ENCODE measurements at places on chromosomes 1 and 21. TPM values are rescaled to one million over a fixed set of nuclear protein-coding genes. Genes with fewer than 3 reads are reported as not detected.

NTNG1 gene
- 6.8 TPM for total RNA-seq

SEC16B gene
- 0.07 TPM for total RNA-seq

GJB5 gene
- 8.1 TPM for total RNA-seq

GRCh38 chr21:28867401-28867800 lies 125.3 kb downstream of the LTN1 start:
- no peaks in the 10 kb centered on the region for H3K27me3 ChIP-seq
- no peak overlapping the region for H3K4me3 ChIP-seq
- H3K4me1 ChIP-seq: no peaks in the 10 kb centered on the region
- H3K36me3 ChIP-seq: no peaks in the 10 kb centered on the region
- no peak overlapping the region for H3K27ac ChIP-seq

ILDR2 gene
- under 0.01 TPM for total RNA-seq

ZMYND12 gene
- total RNA-seq: not detected

DNA sequence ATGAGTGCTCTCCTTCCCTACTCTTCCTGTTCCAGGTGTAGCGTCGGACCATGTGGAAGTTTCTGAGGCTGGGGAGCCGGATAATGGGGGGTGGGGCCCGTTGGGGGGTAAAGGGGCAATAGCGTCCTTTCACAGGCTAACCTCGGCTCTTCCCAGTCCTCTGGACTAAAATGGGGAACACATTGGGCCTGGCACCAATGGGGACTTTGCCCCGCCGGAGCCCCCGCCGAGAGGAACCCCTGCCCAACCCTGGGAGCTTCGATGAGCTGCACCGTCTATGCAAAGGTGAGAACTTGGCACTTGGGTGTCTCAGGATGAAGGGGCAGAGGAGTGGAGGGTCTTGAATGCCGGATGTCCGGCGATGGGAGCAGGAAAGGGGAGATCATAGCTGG lies 456 bp downstream of the TOMM40L start:
- H3K36me3 ChIP-seq: peaks cover 22% of the 10 kb centered on the region
- peak overlapping the region; percentile 33 for H3K27ac ChIP-seq
- H3K4me1 ChIP-seq: peaks cover 26% of the 10 kb centered on the region
- no peaks in the 10 kb centered on the region for H3K27me3 ChIP-seq

All from PC-3 (cell line).